Mesenteric fat pad (tissue), 1 donor: ENCODE measurements at places on chromosomes 13 and 19.
A peak's percentile ranks its signal among the peaks of the same experiment; 100 is the strongest.

DNA sequence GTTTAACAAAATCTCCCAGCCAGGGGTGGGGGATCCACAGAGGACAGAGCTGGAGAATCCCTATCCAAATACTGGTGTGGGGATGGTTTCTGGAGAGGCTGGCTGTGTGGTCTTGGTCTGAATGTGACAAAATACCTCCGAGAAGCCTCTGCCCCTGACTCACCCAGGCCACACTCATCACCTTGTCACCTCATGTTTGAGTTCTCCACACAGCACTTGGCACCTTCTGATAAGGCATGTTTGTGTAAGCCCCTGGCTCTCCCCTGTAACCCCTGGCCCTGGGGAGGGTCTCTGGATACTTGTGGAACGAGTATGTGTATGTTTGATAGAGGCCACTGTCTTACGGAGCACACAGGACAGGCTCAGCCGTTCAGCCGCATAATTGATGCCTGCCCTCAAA is 14.7 kb downstream of the TECR start:
- no peak for DNase-seq

- no peak for DNase-seq
Observed at GRCh38 chr19:17951157-17951989, 15.5 kb upstream of the KCNN1 start.

DNA sequence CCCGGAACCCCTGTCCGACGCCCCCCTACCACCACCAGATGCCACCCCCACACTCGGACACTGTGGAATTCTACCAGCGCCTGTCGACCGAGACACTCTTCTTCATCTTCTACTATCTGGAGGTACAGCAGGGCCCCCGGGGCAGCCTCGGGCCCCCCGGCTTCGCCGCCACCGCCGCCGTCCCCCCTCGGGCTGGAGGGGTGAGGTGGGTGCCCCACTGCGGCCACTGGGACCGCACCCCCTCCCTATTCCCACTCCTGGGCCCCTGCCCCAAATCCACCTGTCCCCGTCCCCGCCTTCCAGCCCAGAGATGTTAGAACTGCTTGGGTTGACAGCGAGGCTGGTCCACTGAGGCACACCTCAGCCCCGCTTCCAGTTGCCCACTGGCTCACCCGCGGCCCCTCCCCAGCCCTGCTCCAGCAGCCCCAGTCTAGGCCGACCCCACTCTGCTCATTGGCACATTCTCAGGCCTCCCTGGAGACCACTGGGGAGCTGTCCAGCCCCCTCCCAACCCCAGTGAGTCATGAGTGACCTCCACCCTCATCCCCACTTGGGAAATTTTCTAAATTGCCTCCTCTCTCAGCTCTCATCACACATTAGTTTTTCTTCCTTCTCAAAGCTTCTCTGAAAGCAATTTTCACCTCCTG is 6.5 kb downstream of the LENG1 start:
- no peak for DNase-seq

- DNase-seq, result peak; percentile 55
Observed at GRCh38 chr13:111966933-111967332, 100.0 kb upstream of the SOX1 start.

DNA sequence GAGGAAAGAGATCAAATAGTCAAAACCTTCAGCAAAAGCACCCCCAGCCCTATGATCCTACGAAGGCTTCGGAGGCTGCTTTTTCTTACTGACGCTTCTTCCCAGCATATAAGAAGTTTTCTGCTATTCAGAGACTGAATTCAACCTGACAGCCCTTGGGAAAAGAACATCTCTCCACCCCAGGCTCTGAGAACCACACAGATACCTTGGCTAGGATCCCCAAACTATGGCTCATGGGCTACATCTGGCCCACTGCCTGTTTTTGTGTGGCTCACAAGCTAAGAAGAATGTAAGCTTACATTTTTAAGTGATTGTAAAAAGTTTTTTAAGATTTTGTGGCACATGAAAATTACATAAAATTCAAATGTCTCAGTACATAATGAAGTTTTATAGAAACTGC is 3.0 kb downstream of the SLC15A1 start:
- no peak for DNase-seq

GRCh38 chr13:112583592-112584277 is 4.2 kb downstream of the TUBGCP3 start:
- no peak for DNase-seq

- DNase-seq, result no peak
Observed at GRCh38 chr13:51953347-51954195, 57.7 kb downstream of the ATP7B start.

DNA sequence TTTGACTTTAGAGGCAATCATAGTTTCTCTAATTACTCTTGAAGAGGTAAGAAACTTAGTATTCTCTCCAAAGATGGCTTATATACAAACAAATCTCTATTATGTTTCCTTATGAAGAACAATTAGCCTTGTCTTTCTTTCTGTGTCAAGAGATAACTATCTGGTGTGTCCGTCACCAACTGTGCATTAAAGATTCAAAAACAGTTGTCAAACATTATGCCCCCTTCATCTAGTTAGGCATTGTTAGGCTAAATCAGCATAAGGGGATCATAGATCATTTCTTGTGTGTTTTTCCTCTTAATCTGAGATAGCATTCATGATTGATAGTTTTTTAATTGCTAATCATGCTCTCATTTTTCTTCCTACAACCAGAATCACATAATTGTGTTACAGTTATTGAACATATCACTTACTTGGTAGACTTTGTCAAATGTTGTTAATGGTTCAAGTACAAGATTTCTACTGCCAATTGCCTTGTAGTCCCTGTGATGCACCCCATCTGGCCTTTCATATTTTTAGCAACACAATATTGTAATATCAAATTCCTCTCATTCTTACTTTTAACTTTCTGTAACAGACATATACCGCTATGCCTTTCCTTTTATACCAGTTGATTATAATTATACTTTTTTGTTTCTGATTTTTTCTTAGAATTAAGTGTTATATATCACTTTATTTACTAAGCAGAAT is 612.7 kb downstream of the SLITRK6 start:
- no peak for DNase-seq

DNA sequence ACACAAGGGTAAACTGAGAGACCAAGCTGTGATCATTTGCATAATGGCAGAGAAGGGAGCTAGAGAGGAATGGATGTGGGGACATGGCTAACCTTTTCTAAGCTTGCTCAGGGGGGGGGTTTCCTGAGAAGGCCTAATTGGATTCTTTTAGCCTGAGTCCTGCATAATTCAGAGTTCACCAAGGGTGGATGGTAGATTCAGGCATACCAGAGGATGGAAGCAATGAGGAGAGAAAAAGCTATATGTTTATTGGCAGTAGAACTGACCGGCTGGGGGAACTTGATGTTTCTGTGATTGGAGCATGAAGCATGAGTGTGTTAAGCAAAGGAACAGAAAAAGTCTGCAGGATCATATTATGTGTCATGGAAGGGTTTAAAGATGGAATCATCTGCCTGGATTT is 65.9 kb upstream of the KLF12 start:
- no peak for DNase-seq

DNA sequence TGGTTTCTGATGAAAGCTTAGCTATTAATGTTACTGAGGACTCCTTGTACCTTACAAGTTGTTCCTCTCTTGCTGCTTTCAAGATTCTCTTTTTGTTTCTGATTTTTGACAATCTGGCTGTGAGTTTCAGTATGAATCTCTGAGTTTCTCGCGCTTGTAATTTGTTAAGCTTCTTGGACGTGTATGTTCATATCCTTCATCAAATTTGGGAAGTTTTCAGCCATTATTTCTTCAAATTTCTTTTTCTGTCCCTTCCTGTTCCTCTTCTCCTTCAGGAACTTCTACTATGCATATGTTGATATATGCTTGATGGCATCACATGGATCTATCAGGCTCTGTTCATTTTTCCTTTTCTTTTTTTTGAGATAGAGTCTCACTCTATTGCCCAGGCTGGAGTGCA is 5.6 kb upstream of the URI1 start:
- DNase-seq, result no peak

GRCh38 chr13:110546926-110547325 is 14.6 kb downstream of the RAB20 start:
- no peak for DNase-seq

- DNase-seq, result no peak
Observed at GRCh38 chr13:51858433-51859247, 3.1 kb upstream of the CCDC70 start.

DNA sequence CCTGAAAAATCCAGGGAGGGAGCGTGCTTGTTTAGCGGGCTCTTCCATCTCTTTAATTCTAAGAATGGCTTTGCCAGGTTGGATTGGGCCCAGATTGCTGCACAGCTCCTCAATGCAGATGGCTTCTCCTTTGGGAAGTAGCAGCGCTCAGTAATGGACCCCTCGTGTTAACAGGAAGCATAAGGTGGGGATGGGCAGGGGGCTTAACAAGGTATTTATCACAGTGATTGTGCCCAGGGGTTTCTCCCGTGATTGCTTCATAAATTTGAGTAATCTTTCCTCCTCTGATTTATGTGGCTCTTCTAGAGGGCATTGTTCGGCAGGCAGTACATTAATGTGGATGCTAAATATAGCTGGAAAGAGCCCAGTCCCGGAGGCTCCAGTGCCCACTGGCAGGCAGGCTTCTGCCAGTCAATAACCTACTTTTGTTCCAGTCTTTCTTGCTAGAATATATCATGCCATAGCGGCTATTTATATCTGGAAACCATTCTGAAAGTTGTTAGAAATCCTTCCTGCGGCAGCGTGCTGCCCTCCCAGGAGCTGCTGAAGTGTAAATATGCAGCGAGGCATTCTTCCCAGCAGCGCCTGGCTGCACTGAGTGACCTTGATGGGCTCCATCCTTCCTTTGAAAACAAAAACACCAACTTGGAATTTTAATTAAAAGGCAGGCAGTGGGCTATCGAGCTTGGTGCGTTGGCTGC is 65.0 kb downstream of the FGF9 start:
- DNase-seq, result no peak

DNA sequence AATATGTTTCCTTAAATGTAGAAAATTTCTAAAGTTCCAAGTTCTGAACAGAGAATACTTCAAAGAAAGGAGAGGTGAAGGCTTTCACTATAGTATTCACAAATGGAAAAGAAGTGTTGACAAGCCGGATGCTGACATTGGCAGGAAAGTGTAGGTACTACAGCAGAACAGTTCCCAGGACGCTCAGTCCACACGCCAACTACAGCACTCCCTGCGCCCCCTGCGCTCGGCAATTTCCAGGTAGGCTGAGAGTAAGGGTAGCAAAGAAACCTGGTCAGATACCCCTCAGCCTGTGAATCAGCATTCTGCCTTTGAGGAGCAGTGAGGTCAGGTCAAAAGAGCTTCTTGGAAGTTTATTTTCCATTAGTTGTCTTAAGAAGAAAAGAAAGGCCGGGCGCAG is 115.3 kb downstream of the NALCN start:
- no peak for DNase-seq

GRCh38 chr13:23957981-23958380 is 60.7 kb upstream of the C1QTNF9B start:
- no peak for DNase-seq

DNA sequence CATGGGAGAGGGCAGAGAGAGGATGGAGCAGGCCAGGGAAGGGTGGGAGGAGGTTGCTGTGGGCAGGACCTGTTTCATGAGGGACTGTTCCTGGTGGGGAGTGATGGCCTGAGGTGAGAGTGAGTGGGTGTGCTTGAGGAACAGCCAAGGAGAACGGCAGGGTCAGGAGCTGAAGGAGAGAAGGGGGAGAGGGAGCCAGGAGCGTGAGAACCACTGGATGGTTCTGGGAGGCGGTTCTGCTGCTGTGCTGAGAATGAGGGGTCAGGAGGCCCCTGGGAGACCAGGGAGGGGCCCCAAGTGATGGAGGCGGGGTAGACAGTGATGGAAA is 7.8 kb downstream of the SIN3B start:
- DNase-seq, result no peak

GRCh38 chr19:11663181-11663591 is 65.9 kb downstream of the ZNF627 start:
- no peak for DNase-seq

GRCh38 chr13:35524171-35524570 is 47.7 kb upstream of the MAB21L1 start:
- DNase-seq, result no peak

DNA sequence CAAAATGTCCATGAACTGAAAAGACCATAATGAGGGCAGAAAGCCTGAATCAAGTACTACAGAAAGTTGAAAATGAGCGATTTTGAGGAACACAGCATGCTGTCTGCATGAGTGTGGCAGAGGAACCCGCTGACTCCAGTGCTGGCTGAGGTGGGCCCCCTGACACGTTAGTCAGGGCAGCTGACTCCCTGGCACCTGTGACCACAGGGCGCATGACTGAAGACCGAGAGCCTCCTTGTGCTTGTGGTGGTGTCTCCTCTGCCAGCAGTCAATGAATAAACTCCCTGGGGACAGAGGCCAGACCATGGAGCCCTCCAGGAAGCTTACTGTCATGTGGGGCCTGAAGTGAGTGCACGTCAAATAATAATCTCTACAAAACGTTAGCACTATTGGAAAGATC is 38.4 kb upstream of the VSTM2B start:
- DNase-seq, result peak; percentile 74

- no peak for DNase-seq
Observed at GRCh38 chr13:65309906-65310305, 1920.2 kb downstream of the PCDH9 start.

DNA sequence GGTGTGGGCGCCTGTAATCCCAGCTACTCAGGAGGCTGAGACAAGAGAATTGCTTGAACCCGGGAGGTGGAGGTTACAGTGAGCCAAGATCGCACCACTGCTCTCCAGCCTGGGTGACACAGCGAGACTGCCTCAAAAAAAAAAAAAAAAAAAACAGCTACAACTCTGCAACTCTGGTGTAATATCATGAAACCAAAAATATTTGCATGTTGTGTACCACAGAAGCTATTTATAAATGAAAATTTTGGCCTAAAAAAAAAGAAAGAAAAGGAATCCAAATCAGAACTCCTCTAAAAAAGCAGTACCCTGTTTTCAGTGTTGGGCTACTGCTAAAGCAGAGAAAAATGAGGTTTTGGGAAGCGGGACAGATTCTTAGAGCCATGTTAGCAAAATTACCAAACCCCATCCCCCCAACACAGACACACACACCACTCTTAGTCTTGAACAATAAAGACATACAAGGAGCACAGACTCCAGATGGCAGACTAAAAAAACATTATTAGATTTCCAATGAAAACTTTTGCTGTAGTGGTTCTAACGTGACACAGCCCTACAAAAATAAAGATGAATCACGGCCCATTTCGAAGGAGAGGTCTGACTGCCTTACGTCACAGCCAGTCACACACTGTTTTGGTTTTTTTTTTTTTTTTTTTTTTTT is 51.5 kb downstream of the INSR start:
- DNase-seq, result no peak

- DNase-seq, result no peak
Observed at GRCh38 chr13:31007417-31007816, 75.0 kb downstream of the TEX26 start.

DNA sequence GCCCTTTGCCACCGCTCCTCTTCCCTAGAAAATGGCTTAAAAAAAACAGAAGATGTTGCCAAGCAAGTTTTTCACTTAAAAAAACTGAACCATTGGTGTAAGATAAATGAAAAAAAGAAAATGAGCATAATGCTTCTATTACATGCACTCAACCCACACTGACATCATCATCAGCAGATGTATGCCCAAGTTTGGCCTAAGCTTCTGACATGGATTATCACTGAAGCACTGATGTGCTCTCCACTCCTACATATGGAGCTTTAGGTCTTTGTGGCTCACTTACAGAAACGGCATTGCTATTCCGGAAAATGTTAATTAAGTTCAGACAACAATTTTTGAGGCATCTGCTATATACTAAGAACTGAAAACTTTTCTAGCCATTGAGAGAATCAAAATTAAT is 8.0 kb downstream of the RXFP2 start:
- no peak for DNase-seq
